ENCODE measurements at places on chromosomes 5 and 9.
A peak's percentile ranks its signal among the peaks of the same experiment; 100 is the strongest.

- DNase-seq: no peak
Observed at GRCh38 chr5:173035904-173036707, 20.0 kb upstream of the CREBRF start.

GRCh38 chr5:54993318-54993717 is 7.9 kb upstream of the ESM1 start:
- no peak for DNase-seq

GRCh38 chr5:72291601-72292000 is 28.4 kb downstream of the MRPS27 start:
- DNase-seq: no peak

DNA sequence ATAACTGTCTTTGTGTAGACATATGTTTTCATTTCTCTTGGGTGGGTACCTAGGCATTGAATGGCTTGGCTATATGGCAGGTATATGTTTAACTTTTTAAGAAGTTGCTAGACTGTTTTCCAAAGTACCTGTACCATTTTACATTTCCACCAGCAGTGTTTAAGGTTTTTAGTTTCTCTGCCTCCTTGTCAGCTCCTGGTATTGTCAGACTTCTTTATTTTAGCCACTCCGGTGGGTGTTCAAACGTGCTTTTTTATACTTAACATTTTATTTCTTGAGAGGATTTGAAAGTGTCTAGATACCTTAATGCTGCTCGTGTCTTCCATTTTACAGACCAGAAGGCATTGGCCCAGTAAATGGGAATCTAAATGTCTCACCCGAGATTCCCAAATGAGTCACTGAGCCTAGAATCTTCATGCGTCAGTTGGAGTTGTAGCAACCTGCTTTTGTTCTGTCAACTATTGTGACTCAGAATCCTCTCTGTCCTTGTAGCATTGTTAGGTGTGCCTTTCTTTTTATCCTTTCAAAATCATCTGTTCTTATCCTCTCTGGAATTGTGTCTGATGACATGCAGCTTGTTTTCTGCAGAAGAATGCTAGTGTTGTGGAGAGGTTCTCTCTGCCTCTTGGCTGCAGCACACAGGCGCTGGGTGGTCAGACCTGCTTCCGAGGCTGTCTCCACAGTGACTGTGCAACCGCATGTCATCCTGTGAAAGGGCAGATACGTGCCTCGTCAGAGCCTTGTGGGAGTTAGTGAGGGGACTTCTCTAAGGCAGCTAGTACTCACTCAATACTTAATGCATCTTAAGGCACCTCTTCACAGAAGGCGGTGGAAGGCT is 291.8 kb downstream of the AOPEP start:
- DNase-seq: peak; percentile 29

DNA sequence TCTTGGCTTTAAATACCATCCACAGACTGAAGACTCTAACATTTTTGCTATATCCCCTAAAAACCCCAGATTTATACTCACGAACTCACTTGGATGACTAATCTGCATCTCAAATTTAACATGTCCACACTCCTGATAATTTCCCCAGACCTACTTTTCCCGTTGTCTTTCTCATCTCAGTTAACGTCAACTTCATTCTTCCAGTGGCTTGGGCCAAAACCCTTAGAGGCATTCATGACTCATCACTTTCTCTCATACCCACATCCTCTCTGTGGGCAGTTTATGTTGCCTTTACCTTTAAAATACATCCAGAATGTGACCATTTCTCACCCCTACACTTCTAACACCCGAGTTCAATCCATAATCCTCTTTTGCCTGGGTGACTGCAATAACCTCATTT is 96.7 kb downstream of the EDIL3 start:
- DNase-seq: peak; percentile 54

GRCh38 chr5:75567710-75568109 is 43.5 kb upstream of the ANKDD1B start:
- peak; percentile 4 for DNase-seq

GRCh38 chr9:93031629-93032430 is 26.7 kb upstream of the SUSD3 start:
- no peak for DNase-seq

- DNase-seq: no peak
Observed at GRCh38 chr9:135081731-135082130, 5.7 kb upstream of the OLFM1 start.

DNA sequence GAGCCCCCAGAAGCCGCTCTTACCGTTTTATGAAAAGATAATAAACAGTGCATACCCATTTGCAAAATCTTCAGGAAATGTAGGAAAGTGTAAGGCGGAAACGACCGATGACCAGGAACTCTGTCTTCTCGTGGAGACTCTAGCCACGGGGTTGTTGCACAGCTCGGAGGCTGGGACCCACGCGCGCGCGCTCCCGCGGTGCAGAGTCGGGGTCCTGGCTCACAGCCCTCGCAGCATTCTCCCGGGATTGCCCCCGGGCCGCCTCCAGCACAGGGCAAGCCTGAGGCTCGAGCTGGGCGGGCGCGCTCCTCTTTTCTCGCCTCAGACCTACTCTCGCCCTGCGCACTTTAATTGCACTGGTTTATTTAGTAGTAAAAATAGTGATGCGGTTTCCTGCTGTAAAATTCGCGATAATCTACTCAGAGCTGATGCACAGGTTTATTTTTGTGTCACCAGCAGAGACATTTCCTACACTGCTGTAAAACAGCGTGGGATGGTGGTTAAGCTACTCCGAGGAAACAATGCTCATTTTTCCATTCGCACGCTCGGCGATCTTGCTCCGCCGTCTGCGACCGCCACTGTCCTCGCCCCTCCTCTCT is 15.5 kb downstream of the TRIM7 start:
- DNase-seq: no peak

DNA sequence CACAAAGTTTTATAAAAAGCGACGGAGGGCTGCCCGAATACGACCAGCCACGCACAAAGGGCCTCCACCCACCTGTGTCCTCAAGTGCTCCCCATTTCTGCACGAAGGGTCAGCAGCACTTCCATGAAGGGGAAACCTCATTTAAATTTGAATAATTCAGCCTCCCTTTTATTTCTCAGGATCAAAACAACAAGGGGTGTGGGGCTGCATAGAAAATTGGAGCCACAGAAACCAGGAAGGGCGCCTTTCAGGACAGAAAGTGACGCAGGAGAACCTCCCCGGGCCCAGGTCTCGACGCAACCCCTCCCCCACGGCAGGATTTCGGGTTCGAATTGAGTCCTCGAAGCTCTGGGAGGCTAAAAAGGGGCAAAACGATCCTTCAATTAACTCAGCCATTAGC is 2.1 kb downstream of the NRARP start:
- DNase-seq: no peak

DNA sequence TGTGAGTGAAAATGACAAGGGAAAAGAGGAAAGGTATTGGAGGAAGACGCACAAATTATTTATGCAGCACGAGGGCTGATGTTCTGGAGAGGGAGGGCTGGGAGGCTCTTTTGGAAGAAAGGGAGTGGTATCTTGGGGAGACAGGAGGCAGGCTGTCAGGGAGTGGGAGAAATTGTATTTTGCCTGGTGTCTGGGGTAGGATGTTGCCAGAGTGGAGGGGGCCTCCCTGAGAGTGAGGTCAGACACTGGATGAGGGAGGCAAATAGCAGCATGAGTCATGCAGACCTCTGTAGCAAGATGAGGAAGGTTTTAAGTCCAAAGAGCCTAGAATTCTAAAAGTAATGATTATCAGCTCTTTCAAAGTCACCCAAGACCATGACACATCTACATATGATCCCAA is 158.0 kb downstream of the DMRT2 start:
- DNase-seq: no peak

DNA sequence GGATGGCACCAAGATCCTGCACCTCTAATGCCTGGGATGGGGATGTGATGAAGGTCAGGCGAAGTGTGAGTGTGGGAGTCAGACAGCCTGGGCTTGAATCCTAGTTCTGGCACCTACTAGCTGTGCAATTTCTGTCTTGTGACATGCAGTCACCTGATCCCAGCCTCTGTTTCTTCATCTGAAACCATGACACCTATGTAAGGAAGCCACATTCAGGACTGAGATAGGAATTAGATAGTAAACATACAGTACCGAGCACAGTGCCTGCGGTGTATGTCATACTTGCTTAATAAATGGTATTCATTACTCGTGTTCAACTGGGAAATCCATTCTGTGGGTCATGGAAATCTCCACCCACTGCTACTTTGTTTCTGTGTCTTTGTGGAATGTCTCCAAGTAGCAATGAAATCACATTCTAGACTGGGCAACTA is 140.6 kb upstream of the STC2 start:
- no peak for DNase-seq

GRCh38 chr9:112299514-112299913 is 33.9 kb downstream of the PTBP3 start:
- peak; percentile 22 for DNase-seq

DNA sequence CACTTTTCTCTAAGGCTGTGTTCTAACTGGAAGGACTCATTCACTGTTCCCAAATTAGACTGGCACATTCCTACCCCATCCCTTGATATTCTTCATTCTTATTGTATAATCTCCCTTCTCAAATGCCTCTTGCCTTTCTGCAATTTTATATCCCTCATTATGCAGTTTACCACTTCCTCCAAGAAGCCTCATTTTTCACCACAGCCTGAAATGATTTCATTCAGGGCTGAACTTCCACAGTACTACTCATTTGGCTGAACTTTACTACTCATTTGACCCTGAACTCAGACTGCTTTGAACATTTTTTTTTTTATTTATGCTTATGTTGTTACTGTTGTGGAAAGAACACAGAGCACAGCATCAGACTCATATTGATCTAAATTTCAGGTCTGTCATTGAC is 32.7 kb downstream of the GRIA1 start:
- DNase-seq: no peak

DNA sequence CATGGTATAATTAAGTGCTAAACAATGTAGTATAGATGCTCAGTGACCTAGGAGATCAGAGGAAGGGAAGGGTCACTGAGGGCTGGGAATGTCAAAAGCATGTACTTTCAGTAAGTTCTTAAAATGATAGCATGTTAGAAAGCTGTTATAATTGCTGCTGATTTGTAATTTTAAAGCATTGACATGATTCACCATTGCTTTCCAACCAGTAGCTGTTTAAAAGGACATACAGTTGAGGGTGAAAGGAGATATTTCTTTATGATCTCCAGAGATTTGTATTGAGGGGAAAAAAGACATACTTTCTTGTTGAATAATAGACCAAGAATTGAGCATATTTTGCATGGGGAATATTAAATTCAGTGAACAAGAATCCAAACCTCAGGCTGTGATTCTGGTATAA is 1.2 kb upstream of the SLC1A3 start:
- DNase-seq: no peak

DNA sequence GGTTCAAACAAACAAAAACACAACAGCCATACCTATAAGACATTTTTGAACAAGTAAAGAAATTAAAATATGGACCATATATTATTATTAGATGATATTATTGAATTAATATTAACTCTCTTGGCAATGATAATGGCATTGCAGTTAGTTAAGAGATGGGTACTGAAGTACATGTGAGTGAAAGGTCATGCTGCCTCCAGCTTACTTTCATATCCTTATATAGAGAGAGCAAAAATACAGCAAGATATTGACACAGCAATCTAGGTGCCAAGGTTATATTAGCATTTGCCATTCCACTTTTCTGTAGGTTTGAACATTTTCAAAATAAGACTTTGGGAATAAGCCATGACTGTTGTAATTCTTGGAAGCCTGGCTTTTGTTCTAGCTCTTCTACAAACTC is 6.1 kb downstream of the TNFSF8 start:
- no peak for DNase-seq

Data from HTR-8/SVneo (cell line).